HepG2 (cell line): ENCODE measurements at places on chromosomes 2 and 18. TPM values are rescaled to one million over a fixed set of nuclear protein-coding genes. Genes with fewer than 3 reads are reported as not detected.

The TMEM163 gene
- not detected in 2 replicates for total RNA-seq

- H3K4me1 ChIP-seq = peaks cover 8% of the 10 kb centered on the region; the same call in 1 of the 2 replicates
- H3K4me3 ChIP-seq = no peak overlapping the region
- no peaks in the 10 kb centered on the region for H3K27me3 ChIP-seq
- no peaks in the 10 kb centered on the region for H3K36me3 ChIP-seq
- no peak overlapping the region for H3K27ac ChIP-seq
Measured at GRCh38 chr2:130241041-130241707, 42.9 kb upstream of the TUBA3E start.

DNA sequence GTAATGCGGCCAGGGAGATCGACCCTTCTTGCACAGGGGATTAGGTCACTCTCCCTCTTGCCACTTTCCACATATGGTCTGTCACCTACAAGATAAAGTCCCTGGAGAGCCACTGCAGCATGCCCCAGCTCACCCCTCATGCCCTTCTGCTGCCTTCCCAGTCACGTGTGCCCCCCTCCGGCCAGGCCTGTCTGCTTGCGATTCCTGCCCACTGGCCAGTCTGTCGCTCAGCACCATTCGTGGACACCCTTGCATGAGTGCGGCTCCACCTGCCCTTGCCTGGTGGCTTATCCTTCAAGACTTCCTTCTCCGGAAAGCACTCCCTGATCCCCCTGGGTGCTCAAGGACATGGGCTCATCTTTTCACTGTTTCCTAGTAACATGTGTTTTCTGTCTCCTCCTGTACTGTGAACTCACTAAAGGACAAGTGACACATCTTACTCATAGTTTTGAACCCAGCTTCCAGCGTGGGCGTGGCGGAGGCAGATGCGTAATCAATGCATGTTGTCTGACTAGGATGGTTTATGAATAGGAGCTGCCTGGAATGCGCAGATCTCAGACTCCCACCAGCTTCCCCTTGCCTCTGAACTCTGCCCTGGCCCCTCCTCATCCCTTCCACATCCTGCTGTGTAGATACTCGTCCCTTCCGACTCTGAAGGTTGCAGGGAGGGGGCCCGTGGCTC is 7.8 kb upstream of the NT5DC4 start:
- H3K27ac ChIP-seq = no peak overlapping the region
- peaks cover 2% of the 10 kb centered on the region; the same call in 1 of the 2 replicates for H3K27me3 ChIP-seq
- H3K4me3 ChIP-seq = peak overlapping the region; percentile 38; the same call in 1 of the 2 replicates
- peak; percentile 75 for DNase-seq

DNA sequence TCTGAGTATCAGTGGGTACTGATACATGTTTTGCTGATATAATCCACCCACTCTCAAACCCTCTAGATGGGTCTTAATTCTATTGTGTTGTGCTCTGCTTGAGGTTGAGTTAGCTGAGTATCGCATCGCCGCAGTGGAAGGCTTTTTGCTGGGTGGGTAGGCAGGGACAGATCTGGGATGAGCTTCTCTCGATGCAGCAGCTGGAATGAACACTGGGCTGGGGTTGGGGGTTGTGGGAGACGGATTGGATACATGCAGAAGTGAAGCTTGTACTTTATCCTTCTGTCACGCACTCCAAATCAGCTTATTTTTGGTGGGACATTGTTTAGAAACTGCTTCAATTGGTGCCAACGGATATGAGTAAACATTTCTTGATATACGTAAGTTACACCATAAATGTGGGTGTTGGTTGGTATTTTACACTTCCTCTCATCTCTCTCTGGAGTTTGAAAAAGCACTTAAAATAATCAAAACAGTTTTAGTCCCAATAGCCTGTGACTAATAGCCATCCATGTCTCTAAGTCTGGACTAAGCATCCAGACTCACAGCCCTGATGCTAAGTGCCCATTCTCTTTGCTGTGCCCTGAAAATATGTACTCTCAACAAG is 107.1 kb downstream of the POLE4 start:
- no peaks in the 10 kb centered on the region for H3K27me3 ChIP-seq
- H3K4me1 ChIP-seq = peaks cover 28% of the 10 kb centered on the region
- no peaks in the 10 kb centered on the region for H3K36me3 ChIP-seq
- H3K27ac ChIP-seq = no peak overlapping the region
- H3K4me3 ChIP-seq = no peak overlapping the region
- DNase-seq = no peak

GRCh38 chr2:213001297-213001910 is 150.0 kb downstream of the IKZF2 start:
- no peaks in the 10 kb centered on the region for H3K27me3 ChIP-seq
- no peaks in the 10 kb centered on the region for H3K36me3 ChIP-seq
- no peak for DNase-seq
- no peaks in the 10 kb centered on the region for H3K4me1 ChIP-seq
- H3K4me3 ChIP-seq = no peak overlapping the region

GRCh38 chr18:35062408-35062807 is 21.2 kb downstream of the MAPRE2 start:
- peak overlapping the region; percentile 26 for H3K27ac ChIP-seq
- H3K4me1 ChIP-seq = peaks cover 46% of the 10 kb centered on the region
- no peaks in the 10 kb centered on the region for H3K27me3 ChIP-seq
- peaks cover 4% of the 10 kb centered on the region; the same call in 2 of the 3 replicates for H3K36me3 ChIP-seq
- no peak overlapping the region for H3K4me3 ChIP-seq

DNA sequence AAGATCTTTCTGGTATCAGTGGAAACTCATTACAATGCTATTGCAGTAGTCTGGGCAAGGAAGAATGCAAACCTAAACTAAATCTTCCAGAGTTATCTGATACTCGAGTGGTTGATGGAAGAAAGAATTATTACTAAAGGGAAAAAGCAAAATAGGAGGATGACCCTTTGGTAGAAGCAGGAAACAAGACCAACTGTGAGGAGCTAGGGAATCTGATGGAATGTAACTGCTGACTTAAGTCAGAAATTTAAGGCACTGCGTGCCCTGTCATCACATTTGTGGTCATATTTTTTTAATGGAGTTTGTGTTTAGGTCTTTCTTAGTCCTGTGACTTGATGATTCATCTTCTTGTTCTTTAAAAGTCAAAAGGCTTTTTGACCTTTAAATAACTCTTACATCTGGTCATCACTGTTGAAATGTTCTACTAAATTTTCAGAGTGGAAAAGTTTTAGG is 36.5 kb upstream of the ARMC9 start:
- H3K27ac ChIP-seq = no peak overlapping the region
- peaks cover 80% of the 10 kb centered on the region for H3K36me3 ChIP-seq
- no peak for DNase-seq
- no peak overlapping the region for H3K4me3 ChIP-seq

DNA sequence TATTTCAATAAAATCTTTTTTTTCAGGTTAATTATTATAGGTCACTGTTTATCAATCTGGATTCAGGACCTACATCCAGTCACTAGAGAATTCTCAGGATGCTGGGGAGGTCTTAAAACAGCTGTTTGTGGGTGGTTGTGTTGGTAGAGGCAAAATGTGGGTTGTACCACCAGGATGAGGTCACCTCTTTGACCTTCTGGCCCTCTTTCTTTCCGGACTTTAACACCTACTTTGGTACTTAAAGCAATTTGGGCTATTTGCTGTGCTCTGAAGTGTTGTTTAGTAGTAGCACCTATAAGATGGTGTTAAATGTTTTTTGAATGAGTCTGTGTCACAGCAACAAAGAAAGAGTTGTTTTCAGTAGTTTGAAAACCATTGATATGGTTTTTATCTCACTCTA is 14.6 kb downstream of the EML4 start:
- H3K36me3 ChIP-seq = peaks cover 6% of the 10 kb centered on the region
- H3K27me3 ChIP-seq = no peaks in the 10 kb centered on the region
- H3K4me3 ChIP-seq = peak overlapping the region; percentile 22; the same call in 1 of the 2 replicates
- DNase-seq = no peak
- H3K4me1 ChIP-seq = peaks cover 100% of the 10 kb centered on the region
